Colonic mucosa (tissue), 4 donors: ENCODE measurements at places on chromosomes 11 and 22.

DNA sequence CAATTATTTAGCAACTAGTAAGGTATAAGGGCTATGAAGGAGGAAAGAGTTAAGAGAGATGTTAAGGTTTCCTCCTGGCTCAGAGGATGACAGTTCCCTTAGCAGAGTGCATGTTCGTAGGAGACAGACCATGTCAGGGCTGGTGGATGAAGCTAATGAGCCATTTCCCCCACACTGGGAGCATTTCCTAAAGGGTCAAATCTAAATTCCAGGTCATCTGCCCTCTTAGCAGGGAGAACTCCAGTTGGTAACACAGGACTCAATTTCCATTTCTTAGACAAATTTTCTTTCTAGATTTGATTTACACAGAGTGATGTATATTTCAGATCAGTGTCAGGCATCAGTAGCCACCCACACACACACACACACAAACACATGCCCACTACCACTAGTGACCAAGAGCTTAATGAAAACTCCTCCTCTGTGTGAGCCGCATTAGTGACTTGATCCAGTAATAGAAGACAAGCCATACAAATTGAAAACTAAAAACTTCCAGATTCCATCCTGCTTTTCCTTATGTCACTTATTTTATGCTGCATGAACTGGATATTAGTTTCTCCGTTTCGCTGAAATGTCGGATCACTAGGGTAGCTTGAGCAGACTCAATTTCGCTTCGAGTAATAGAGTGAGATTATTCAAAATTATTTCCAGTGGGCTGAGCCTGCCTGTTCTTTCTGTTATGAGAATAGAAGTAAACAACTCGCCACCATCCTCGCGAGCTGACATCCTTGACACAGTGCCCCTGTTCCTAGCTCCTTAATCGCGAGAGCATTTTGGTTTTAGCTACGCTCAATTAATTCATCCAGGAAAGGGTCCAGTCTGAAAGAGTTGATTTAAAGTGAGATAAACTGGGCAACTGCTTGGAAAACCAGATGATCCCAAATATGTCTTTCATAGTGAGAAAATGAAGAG is 582.6 kb downstream of the SOX6 start:
- no peak for DNase-seq

- DNase-seq, result no peak
These were observed 97.9 kb downstream of the STIM1 start for GRCh38 chr11:3953327-3953726.

- DNase-seq, result no peak
These were observed 19.1 kb downstream of the ARHGEF17 start for GRCh38 chr11:73326929-73327811.

- DNase-seq, result peak; percentile 21
These were observed 205.9 kb downstream of the ST3GAL4 start for GRCh38 chr11:126561327-126561893.

GRCh38 chr11:121340032-121340580 is 47.5 kb downstream of the SC5D start:
- no peak for DNase-seq
